Stimulated activated CD4-positive, alpha-beta T cell treated with anti-CD3 and anti-CD28 coated beads, Interleukin-1b, Interleukin-23, amount 100 ng/mL, for 24 hours (primary cell): ENCODE measurements at places on chromosomes 11 and 22.
A peak's percentile ranks its signal among the peaks of the same experiment; 100 is the strongest.

DNA sequence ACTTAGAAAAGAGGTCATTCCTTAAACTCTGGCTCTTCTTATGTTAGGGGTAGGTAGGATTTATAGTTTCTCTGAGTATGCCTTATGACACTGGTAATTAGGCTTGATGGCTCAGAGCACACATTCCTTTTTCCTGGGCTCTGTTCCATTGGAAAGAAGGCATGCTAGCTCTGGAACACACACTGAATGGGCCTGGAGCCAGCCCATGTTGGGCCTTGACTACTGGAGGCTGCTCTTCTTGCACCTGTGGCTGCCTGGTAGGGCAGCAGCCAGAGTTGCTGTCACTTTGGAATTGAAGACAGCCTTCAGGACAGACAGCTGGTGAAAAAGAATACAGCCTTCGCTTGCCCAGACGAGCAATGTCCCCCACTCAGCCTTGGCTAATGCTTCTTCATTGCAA is 18.2 kb downstream of the MCAM start:
- no peak for DNase-seq

GRCh38 chr22:19122752-19123492 is 710 bp upstream of the DGCR2 start:
- no peak for DNase-seq

DNA sequence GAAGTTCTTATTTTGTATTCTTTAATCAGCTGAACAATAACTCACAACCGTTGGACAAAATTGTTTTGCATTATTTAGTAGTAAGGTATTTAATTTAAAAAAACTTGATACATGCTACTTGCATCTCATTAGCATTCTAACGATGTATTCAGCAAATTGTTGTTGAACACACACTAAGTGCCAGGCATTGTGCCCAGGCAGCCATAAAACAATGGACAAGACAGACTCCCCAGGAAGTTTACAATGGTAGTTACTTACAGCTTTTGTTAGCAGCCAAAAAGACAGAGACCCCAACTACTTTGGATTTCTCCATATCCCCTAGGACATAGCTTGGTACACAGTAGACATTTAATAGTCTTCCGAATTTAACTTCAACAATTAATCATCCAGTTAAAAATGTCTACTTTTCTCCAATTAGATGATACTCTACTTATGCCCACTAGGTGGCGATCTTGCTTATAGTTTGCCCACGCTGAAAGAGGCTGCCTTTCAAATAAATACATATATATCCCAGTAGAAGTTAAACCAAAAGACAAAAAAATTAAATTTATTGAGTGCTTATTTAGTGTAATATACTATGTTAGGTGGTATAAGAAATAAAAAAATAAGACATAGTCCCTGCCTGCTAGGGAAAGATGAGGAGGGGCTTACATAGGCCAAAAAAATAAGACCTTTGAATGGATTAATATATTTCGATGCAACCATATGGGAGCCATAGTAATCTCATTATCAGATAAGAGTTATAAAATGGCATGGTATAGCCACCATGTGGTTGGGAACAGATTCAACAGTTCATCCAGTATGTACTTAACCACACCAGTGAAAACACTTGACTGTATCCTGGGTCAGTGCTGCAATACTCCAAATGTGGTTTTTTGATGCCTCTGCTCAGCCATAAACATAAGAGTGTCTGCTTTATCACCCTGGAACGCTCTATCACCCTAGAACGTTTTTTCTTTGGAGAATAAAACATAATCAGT is 2.0 kb upstream of the FJX1 start:
- no peak for DNase-seq

GRCh38 chr22:25582946-25583345 is 18.5 kb downstream of the GRK3 start:
- no peak for DNase-seq

- no peak for DNase-seq
Observed at GRCh38 chr11:68007498-68008380, 2.4 kb upstream of the ALDH3B1 start.

DNA sequence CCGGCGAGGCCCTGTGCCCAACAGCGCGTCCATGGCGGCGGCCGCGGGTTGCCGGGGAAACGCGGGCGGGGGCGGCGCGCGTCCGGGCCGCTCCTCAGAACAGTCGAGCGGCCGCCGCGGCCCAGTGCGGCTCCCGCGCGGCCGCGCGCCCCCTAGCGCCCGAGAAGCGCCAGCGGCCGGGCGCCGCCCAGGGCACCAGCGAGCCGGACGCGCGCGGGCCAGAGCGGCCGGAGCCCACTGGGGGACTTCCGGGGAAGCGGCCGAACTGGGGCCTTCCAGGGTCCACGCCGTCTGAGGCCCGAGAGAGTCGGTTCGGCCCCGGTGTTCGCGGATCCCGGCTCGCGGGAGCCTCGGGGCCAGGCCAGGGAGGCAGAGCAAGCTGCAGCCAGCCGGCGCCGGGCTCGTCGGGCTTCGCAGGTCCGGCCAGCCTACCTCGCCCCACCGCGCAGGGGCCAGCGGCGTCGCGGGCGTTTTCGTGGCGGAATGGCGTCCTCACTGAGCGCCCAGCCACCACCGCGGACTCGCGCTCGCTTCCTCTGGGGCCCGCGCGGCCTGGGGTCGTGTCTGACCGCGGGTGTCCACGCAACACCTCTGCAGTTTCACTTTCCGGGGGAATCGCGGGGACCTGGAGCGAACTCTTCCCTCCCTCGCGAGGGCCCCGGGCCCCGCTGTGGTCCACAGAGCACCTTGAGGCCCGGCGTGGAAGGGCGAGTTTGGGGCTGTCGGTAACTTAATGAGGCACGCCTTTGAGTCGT is at the start of gene DENND6B:
Gene DENND6B, minus strand, starts transcription at position 57 of the 755 bp plus-strand sequence. Its CDS starts 24 bp downstream, at position 33.
- DNase-seq = peak; percentile 46

- no peak for DNase-seq
Observed at GRCh38 chr11:57376095-57377090, 4.6 kb downstream of the PRG3 start.

GRCh38 chr11:62153087-62153395 is 29.2 kb downstream of the INCENP start:
- no peak for DNase-seq

DNA sequence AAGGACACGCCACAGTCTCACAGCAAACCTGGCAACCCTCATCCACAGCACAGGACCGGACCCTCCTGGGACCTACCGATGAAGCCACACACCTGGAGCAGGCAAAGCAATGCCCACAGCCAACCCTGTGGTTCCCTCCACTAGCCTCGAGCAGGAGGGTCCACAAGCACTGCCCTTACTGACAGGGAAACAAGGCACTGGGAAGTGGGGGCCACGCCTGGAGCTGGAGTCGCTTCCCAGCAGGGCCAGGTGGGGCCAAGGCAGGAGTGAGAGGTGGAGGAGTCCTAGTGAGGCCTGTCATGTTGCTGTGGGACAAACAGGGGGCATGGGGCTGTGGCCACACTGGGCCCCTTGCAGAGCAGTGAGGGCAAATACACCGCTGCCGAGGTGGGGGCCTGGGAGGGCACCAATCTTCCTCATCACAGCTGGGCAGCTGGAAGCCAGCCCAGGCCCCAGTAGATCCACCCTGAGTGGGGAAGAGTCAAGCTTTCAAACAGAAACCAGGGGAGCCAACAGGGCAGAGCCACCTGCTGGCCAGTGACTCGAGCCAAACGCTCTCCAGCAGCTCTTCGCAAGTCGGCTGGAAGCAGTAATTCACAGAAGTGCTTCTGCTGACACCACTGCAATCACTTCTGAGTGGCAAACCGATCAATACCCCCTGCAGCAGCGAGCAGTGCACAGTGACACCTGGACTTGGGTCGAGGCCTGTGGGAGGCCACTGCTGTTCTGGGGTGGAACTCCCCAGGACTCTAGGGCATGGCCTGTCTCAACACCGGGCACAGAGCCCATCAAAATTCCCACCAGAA is 13.7 kb downstream of the SULT4A1 start:
- DNase-seq = no peak

GRCh38 chr11:8811571-8811970 is 99.4 kb upstream of the AKIP1 start:
- no peak for DNase-seq

- DNase-seq = peak; percentile 30
Observed at GRCh38 chr11:46119352-46120216, 1.7 kb downstream of the PHF21A start.

DNA sequence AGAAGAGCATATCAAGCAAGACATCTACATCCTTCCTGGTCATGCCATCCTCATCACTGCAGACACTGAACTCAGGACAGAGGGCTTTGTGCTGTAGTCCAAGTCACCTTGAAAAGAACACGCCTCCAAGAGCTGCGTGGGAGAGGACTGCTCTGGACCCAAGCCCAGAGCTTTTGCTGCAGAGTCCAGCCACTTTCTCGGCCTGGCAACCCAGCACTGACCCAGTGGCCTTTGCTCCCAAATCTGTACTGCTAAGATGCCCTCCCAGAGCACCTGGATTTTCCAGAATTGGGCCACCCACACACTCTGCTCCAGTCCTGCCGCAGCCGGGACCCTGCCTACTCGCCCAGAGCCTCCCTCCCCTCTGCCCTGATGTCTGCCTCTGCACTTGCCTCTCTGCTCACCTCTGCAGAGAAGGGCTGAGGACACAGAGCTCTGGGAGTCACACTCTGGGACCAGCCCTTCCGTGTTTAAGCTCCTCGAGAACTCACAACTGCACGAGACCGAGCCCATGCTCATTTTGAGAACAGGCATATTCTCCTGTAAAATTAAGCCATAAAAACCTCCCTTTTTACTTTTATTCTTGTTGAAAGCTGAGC is 83.8 kb upstream of the CSNK2A3 start:
- DNase-seq = no peak

GRCh38 chr11:132638423-132638822 is 893.9 kb downstream of the OPCML start:
- DNase-seq = no peak

DNA sequence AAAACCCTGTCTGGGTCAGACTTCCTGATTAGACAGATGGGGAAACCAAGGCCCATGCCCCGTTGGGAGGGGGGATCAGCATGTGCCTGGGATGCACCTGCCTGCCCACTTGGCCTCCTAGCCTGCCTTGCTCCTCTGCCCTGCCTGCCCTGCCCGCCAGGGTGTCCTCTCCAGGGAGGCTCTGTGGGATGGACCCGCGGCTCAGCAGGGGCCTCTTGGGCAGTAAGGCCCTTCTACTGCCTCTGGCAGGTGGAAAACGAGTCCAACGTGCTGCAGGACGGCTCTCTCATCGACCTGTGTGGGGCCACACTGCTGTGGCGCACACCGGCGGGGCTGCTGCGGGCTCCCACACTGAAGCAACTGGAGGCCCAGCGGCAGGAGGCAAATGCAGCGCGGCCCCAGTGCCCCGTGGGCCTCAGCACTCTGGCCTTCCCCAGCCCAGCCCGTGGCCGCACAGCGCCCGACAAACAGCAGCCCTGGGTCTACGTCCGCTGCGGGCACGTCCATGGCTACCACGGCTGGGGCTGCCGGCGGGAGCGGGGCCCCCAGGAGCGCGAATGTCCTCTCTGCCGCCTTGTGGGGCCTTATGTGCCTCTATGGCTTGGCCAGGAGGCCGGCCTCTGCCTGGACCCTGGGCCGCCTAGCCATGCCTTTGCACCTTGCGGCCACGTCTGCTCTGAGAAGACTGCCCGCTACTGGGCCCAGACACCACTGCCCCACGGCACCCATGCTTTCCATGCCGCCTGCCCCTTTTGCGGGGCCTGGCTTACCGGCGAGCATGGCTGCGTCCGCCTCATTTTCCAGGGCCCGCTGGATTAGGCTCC is 4.7 kb upstream of the DPP3 start:
- DNase-seq = no peak

DNA sequence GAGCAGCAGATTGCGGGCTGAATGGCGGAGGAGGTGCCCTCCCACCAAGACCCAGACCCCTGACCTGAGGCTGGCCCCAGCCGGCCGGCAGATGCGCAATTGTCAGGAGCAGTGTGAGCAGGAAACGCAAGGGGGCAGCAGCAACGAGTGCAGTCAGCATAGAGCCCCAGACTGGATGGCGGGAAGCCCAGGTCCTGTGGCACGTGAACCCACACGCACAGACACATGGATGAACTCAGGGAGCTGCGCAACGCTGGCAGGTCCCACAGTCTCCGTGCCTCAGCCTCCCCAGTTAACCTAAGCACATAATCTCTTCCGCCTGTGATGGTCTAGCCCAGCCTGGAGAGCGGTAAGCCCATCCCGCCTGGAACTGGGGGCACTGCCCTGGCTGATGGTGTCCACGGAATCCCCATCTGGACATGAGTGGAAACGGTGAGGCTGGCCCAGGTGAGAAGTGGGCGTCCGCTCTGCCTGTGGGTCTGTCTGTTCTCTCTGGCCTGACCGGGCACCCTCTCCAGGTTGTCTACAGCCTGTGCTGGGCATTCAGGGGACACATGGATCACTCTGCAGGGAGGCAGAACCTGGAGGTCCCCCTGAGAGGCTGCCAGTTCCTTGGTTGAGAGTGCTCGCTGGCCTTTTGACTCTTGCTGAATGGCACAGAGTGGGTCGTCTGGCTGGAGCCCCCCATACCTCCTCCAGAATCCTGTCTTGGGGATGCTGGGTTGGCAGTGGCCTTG is 626 bp upstream of the TBX10 start:
- no peak for DNase-seq

GRCh38 chr11:14500181-14500651 is 605 bp upstream of the COPB1 start:
- no peak for DNase-seq

DNA sequence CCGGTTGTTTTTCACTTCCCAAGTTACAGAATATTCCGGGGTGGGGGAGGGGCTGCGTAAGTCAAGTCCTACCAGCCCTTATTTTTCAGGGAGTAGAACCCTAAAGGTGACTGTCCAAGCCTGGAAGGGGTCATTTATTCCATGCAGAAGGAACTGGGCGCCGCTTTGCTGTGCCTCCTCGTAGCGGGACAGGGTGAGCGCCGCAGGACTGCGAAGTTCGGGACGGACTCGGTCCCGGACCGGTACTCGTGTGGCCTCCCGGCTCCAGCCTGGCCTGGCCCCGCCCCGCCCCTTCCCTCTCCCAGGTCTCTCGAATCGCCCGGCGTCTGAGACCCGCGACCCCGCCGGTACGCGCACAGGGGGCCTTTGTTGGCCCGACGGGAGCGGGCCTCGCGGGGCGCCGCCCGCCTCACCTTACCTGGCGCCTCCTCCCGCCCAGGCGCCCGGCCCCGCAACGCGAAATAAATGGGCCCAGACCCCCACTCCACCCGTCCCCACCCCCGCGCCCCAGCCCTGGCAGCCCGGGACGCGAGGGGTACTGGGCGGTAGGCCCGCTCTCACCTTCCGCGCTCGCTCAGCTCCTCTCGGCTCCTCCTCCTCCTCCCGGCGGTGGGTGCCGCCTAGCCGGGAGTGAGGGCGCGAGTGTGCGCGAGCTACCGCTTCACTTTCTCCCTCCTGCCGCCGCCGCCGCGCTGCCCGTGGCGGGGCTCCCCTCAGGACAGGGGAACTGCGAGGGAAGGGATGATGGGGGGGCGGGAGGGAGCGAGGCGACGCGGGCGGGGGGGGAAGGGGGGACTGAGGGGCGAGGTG is 698 bp downstream of the PAK1 start:
- DNase-seq = peak; percentile 37

DNA sequence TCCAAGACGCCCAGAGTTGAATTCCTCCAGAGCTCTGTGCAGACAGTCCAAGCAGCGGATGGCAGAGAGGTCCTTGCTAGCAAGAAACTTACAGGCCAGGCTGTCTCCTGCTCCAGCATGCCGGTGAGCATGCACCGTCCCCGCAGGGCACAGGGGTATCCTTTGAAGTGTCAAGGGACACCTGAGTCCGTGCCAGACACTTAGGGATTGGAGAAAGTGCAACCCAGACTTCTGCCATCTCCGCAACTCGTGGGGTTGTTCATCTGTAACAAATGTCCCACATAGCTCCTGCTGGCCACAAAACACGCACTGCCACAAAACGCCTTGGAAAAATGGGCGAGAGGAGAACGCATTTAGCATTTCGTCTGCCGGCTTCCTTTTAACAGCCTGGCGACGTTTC is 13.3 kb downstream of the TSPO start:
- DNase-seq = no peak

- DNase-seq = no peak
Observed at GRCh38 chr22:46586123-46586519, 34.1 kb upstream of the GRAMD4 start.

- DNase-seq = no peak
Observed at GRCh38 chr11:133524488-133524887, 7.8 kb downstream of the OPCML start.
